ENCODE measurements at places on chromosomes 3 and 15.

DNA sequence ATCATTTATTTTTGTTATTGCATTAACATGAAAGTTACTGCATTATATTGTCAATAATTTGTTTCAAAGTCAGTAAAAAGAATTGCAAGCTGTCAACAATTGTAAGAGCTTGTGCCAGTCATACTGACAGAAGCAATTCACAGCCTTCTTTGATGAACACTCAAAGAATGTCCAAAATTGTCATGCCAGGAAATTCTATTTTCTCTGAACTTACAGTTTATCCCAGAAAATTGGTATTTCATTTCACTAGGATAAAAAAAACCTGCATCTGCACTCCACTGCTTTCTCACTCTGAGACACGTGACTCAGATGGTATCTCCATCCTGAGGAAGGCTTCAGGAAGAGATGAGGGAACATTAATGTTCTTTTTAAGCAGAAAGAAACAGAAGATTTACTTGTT, 332.6 kb upstream of the CCDC54 start:
- no peak for DNase-seq

DNA sequence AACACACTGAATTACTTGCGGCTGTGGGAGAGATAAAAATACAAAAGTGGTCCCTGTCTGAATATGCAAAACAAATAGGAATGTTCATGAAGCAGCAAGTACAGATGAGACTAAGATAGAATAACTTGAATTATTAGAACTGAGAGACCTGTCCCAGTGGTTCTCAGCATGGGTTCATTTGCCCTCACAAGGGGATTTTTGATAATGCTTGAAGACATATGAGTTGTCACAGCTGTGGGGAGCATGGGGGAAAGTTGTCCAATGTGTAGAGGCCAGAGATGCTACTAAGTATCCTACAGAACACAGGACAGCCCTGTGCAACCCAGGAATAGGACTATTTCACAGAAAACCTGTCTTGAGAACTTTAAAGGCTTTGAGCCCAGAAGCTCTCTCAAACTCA, 22.4 kb downstream of the PPM1L start:
- DNase-seq: no peak

GRCh38 chr3:187017511-187018230, 87.3 kb downstream of the ST6GAL1 start:
- no peak for DNase-seq

GRCh38 chr3:147640781-147641180, 231.6 kb downstream of the ZIC1 start:
- DNase-seq: no peak

DNA sequence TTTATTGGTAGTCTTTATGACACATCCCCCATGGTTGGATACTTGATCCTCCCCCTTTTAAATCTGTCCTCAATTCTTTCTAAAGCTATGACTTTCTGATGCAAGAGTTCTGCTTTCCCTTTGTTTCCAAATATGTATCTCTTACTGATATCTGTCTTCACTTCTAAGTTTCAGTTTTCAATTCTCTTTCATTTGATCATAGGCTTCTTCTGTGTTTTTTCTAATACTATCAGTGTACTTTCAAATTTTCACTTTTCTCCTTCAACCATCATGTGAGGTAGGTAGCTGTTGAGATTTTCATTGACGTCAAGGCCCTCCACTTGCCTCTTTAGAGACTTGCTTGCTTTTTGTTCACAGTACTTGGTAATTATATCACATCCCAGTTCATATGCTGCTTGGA, 436.5 kb downstream of the CNTN4 start:
- DNase-seq: no peak

- DNase-seq: no peak
Measured at GRCh38 chr15:85974348-85974705, 105.3 kb upstream of the AGBL1 start.

DNA sequence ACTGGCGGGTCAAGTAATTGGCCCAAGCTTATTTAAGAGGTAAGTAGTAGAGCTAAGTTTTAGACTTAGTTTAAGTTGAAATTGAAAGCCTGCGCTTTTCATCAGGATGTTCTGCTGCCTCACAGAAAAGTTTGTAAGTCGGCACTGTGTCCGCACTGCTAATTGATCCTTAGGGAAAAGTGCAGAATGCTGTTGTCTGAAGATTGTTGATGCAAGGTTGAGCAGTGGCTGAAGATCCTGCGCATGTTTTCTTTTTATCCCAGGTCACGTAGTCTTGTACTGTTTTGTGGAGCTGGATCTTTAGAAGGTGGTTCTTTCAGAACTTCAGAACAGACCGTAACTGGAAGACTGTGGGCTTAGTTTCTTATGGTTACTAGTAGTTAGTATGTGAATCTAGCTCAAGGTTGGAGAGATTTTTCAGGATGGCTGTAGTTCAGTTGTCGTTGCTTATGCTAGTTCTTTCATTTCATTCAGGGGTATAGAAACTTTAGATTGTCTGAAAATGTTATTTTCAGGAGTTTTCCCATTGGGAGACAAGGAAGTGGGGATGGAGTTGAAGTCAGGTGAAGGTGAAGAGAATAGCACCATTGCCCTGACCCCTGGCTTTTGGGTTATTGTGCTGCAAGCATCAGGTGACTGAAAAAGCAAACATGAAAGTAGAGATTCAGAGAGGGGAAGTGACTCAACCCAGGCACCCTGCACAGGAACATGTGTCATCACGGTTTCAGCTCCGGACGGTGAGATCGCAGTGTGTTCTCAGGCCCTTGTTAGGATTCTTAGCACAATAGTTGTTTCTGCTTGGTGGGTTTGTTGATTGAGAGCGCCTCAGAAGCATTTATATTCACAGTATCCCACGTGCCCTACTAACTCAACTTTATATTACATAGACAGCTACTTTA, 32.8 kb downstream of the AKAP13 start:
- peak; percentile 62 for DNase-seq

- no peak for DNase-seq
Measured at GRCh38 chr15:66131831-66132230, 121.7 kb downstream of the MEGF11 start.

DNA sequence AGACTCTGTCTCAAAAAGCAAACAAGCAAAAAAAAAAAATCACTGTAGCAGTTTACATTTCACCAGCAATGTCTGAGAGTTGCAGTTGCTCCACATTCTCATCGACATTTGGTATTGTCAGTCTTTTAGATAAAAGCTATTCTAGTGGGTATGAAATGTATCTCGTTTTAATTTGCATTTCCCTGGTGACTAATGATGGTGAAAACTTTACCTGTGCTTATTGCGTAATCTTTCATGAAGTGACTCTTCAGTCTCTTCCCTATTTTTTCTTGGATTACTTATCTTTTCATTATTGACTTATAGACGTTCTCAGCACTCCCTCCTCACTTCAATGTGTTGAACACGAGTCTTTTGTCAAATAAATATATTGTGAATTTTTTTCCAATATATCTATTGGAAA, 37.2 kb upstream of the CLSTN2 start:
- DNase-seq: no peak

GRCh38 chr3:144957398-144958101, 985.9 kb downstream of the DIPK2A start:
- no peak for DNase-seq

DNA sequence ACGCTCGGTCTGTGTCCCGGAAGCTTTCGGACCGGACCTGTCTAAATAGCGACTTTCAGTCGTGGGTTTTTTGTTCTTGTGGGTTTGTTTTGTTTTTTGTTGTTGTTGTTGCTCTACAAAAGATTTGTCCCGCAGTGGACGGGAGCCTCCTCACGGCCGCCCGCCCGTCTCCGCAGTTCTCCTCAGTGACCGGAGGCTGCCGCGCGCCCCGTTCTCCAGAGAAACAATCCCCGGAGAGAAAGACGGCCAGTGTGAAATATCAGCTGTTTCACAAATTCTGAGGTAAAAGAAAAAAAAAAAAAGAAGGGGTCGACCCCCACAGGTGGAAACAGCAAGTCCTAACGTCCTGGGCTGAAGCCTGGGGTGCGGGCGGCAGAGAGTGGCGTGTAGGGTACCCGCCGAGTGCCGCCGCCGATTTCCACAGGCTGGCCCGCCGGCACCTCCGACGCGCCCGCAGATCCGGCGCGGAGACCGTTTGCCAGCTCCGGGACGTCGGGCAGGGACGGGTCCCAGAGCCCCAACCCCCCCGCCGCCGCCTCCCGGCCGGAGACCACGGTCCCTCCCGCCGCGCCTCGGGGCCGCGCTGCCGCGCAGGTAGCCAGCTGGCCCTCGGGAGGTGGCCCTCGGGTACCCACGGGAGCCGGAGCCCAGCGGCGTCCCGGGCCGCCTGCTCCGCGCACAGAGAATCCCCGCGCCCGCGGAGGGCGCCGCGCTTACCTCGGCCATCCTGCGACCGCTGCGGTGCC, 478 bp downstream of the BNC1 start:
- DNase-seq: no peak

DNA sequence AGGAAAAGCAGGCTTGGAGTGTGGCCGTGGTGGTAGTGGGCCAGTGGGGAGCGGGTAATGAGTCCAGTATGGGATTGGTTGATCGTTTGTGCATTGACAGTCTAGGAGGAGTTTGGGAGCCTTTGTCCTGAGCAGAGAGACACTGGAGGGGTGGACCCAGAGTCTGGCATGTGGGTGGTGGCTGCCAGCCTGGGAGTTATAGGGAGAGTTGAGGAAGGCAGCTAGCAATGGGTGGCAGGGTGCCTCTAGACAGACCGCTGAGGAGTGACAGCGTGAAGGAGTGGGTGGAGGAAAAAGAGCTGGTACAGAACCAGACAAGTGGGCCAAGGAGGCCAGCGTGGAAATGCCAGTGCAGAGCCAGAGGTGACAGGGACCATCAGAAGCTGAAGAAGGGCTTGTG, 1.9 kb upstream of the CCK start:
- no peak for DNase-seq

DNA sequence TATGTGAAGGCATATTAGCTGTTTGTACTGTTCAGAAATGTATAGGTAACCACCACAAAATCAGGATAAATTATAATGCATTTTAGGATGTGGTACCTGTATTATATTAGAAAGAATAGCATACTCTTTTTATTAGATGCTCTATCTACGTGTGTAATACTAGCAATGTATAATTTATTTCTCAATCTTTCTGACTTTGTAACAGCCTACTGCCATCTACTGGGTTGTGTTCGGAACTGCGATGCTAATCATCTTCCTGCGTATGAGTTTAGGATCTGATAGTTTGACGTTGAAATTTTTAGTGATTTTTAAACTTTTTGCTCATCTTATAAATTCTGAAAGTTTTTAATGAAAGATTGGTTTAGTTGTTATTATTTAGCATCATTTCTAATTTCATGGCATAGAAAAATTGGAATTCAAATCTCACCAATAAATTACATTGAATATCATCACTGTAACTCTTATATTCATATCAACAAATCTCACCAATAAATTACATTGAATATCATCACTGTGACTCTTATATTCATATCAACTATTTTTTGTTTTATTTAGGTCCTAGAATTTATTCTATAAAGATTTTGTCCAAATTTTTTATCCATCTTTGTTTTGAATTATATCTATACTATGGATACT, 322.7 kb upstream of the ZNF717 start:
- DNase-seq: no peak

GRCh38 chr3:28210968-28211713, 30.3 kb upstream of the CMC1 start:
- DNase-seq: no peak

- DNase-seq: no peak
Measured at GRCh38 chr3:141231952-141232823, 563 bp downstream of the PXYLP1 start.

- DNase-seq: no peak
Measured at GRCh38 chr15:58594898-58595297, 154.6 kb downstream of the ADAM10 start.

DNA sequence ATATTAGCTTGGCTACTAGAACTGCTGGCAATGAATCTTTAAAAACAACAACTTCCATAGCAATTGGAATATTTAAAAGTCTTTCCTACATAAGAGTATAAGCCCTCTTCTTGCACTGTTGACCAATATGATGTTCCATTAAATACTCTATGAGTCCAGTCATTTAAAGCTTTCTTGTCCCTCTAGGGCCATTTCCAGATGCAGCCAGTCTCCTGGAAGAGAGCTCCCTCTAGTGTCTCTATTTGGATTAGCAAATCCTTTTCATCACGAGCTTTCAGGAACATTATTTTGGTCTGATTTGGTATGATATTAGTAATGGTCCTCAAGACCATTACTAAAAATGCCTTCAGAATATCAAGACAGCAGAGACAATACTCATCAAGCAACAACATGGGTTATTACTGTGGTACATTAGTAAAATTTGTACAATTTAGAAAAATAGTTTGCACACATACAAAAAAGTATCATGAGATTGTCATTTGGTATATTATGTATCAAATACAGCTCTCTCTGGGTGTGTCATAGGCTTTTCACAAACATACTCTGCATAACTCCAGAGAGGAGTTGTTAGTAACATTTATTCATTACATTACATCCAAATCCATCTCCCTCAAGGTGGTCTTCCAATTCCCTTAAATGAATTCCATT, 101.3 kb downstream of the DPH6 start:
- no peak for DNase-seq

- DNase-seq: no peak
Measured at GRCh38 chr3:50551681-50552435, 15.7 kb downstream of the C3orf18 start.
